T-helper 1 cell treated with Interleukin-12 subunit alpha and Interleukin-12 subunit beta and Interleukin-4 antibody, amounts not matched to agents 30 ng/mL and 1 ng/mL, for 36 hours (primary cell): ENCODE measurements at places on chromosomes 1 and 21. TPM values are rescaled to one million over a fixed set of nuclear protein-coding genes. Genes with fewer than 3 reads are reported as not detected.

The CLIC6 gene
- total RNA-seq: 0.05 TPM in 1 of 2 replicates, not detected in the other

The RUNX3 gene
- total RNA-seq: 179 and 186 TPM in 2 replicates

The AGMAT gene
- total RNA-seq: 18.3 TPM in 2 replicates

The VHLL gene
- not detected in 2 replicates for total RNA-seq

The NTRK1 gene
- 13.5 and 13.8 TPM in 2 replicates for total RNA-seq

The OR2T11 gene
- total RNA-seq: not detected in 2 replicates

The KCNJ9 gene
- not detected in 2 replicates for total RNA-seq

The LIX1L gene
- 38.9 and 39.0 TPM in 2 replicates for total RNA-seq

The AKR7A3 gene
- 1.6 and 2.0 TPM in 2 replicates for total RNA-seq

The IRF6 gene
- 0.15 TPM in 1 of 2 replicates, not detected in the other for total RNA-seq

The LSM10 gene
- 48.3 and 48.6 TPM in 2 replicates for total RNA-seq

The MARK1 gene
- total RNA-seq: not detected in 2 replicates

The CFAP74 gene
- total RNA-seq: not detected in 2 replicates

The OR2AK2 gene
- total RNA-seq: 0.20 TPM in 1 of 2 replicates, not detected in the other

The RPE65 gene
- not detected in 2 replicates for total RNA-seq

The ACTN2 gene
- total RNA-seq: not detected in 2 replicates

The TRNP1 gene
- total RNA-seq: 0.32 and 0.68 TPM in 2 replicates

The PEF1 gene
- 52.5 and 53.3 TPM in 2 replicates for total RNA-seq

The OR2T35 gene
- total RNA-seq: not detected in 2 replicates

The CRNN gene
- not detected in 2 replicates for total RNA-seq

The MFSD2A gene
- 6.0 and 6.2 TPM in 2 replicates for total RNA-seq

The SMIM12 gene
- 53.1 and 55.5 TPM in 2 replicates for total RNA-seq

The NLRP3 gene
- total RNA-seq: 0.20 and 0.27 TPM in 2 replicates

The TSPAN2 gene
- total RNA-seq: 0.71 and 1.1 TPM in 2 replicates

The TIMM17A gene
- 60.5 and 65.6 TPM in 2 replicates for total RNA-seq

The TMEM61 gene
- total RNA-seq: not detected in 2 replicates

The SH2D2A gene
- total RNA-seq: 234 and 243 TPM in 2 replicates

The SPRR2E gene
- total RNA-seq: not detected in 2 replicates

The RHD gene
- total RNA-seq: not detected in 2 replicates

The PADI4 gene
- total RNA-seq: 0.17 TPM in 1 of 2 replicates, not detected in the other

The CKS1B gene
- total RNA-seq: 104 and 112 TPM in 2 replicates
